ENCODE measurements at places on chromosomes 4 and X.

DNA sequence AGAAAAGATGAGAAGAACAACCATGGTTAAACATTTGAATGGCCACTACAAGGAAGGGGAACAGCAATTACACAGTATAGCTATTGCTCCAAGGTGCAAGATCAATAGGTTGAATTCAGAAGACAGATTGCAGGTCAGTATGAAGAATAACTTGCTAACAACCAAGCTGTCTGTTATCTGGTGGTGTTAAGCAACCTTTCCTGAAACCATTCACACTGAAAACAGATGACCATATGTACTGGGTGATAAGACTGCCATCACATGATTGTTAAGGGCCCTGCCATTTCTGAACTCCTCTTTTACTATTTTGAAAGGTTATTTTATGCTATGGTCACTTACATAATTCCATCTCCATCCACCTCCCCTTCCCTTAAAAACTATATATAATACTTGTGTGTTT lies 6.8 kb downstream of the GABRA3 start:
- no peak for DNase-seq

DNA sequence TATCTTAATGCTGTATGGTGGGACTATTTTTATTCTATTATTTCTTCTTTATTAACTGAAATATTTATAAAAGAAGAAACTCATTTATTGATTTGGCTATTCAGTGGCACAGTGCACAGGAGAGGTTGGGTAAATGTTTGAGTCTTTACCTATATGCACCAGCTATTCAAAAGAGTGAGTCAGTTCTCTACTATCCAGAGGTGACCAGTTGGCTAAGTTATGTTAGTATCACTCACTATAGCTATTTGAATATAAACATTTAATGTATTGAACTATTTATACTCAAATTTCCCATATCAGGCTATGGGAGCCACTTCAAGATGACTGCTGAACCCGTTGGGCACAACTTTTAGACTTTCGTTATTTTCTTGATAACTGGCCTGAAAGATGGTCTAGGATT lies 106.1 kb upstream of the VEGFC start:
- DNase-seq = no peak

DNA sequence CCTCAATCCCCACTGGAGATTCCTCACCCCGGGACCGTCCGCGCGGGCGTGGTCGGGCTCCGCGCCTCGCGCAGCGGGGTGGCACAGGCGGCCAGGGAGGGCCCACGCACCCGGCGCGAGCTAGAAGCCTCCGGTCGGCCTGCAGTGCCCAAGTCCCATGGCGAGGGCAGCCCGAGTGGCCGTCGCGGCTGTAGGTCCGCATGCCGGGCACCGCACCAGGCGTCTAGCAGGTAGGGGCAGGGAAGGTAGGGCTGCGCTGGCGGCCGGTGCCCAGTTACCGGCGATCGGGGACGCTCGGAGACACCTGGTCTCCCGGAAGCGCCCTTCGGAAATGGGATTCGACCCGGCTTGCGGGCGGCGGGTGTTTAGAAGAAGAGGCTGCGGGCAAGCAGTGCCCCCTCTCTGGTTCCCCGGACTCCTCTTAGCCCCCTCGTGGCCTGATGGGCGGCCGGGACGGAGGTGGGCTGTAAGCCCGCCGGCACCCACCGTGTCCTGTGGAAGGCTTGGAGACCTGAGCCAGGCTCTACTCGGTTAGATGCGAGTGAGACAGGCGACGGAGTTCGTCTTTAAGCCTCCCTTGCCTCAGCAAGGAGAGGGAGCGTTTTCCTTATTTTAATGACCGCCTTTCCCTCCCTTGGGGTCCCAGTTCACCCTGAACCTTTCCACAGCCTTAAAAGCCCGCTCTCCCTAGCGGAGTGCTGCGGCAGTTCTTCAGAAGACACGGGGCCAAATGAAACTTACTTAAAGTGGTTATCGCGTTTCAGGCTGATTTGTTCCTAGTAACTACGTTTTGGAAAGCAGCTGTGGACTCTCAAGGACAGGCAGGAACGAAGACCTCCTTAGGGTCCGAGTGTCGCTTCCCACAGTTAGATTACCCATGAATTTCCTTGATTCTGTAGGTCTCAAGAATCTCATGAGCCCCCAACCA lies 821 bp downstream of the SLITRK2 start:
- DNase-seq = no peak

DNA sequence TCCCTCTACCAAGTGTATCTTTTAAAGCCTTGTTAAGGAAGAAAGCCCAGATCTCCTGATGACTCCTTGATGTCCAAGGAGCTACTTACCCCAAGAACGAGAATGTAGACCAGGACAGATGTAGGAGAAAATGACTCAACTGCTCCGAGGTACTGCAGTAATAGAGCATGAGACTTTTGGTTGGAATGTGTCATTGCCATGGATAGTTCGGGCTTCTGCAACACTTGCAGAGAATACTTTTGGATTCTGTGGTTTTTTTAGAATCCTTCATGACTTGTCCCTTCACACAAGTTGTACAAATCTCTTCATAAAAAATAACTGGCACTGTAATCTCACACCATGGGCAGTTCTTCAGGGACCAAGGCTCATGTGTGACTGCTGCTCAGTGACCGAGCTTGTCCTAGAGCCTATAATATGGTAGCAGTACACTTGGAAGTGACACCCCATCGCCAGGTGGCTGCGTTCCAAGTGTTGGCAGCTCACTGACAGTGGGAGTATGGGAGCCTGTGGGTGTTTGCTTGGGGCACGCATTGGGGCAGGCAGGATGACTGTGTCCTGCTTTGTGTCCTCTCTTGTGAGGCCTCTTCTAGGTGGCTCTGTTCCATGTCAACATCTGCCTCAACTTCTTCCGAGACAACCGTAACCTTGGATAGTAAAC lies 87.9 kb upstream of the WDR1 start:
- no peak for DNase-seq

GRCh38 chr4:186724058-186724863 lies 605 bp upstream of the FAT1 start:
- DNase-seq = peak; percentile 42

DNA sequence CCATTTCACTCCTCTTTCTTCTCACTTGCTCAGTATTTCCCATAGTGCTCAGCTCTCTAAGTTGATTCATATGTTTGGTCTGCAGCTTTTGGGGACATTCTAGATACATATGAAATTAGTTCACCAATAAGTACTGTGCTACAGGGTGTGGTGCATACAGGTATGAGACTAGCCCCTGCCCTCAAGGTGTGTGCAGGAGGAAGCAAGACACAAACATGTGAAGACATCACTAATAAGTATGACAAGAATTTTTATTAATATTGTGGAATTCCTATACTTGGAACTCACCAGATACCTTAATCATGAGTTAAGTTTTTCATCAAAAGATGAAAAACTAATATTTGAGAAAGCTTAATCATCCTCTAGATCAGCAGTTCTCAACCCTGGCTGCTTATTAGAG lies 505.2 kb downstream of the ZNF674 start:
- DNase-seq = no peak

DNA sequence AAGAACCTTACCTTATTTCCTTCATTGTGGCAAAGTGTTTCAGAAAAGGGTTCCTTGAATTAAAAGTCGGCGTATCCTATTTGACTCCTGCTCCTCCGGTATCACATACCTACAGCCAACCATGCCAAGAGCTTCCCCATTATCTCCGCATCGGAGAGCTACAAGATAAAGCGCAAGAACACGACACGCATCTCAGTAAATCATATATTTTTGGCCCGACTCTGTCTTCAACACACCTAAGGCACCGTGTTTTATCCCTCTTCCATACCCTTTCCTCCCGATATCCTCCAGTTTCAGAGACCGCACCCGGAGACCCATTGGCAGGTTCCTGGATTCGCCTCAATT lies 497 bp upstream of the THAP9 start:
- no peak for DNase-seq

DNA sequence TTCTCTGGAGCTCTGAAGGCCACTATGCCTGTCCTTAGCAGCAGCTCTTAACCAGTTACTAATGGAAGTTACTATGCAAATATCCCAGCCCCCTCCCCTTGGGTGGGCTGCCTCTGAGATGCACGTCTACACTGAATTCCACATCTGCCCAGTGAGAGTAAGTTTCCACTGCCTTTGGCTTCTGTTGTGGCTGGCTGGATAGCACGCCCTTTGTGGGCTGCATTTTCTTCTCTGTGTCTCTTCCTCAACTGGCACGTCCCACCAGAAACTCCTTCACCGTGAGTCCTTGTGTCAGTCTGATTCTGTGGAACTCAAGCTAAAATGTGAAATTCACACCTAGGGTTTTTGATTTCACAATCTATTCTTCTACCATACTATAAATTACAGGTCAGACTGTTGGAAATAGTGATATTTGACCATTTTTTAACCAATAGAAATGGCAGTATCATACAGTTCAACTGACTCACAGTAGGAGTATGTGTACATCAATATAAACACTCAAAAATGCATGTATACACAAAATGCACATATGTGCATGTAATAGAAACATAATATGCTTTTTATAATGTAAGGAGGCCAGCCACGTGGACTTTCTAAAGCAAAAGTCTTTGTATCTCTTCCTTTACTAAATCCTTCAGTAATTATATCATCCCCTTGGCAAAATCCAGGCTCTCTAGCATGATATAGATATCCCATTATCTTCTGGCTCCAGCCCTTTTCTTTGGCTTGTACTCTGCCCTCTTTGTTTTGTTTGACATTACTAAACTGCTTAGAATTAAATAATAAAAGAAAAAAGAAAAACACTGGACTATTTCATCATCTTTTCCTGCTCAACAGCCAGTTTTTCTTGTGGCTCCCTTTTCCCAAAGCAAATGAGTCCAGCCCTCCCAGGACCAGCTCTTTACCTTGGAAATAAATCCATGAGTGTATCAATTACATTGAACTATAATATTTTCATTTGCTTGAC lies 33.2 kb upstream of the LDB2 start:
- DNase-seq = no peak

DNA sequence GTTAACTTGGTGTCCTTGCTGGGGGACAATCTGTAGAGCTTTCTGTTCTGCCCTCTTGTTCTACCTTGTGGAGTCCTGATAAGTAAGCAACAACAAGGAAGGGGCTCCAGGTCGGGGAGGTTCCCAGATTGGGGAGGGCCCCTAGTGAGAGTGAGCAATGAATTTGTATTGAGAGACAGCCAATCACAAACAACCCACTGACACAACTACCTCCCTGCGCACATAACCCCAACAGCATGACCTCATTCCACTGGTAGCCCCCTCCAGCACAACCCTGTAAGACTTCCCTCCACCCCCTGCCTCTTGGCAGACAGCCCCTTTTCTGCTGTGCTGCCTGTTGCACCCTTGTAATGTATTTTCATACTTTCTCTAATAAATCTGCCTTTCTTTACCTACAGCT lies 19.7 kb upstream of the PNPLA4 start:
- DNase-seq = no peak

DNA sequence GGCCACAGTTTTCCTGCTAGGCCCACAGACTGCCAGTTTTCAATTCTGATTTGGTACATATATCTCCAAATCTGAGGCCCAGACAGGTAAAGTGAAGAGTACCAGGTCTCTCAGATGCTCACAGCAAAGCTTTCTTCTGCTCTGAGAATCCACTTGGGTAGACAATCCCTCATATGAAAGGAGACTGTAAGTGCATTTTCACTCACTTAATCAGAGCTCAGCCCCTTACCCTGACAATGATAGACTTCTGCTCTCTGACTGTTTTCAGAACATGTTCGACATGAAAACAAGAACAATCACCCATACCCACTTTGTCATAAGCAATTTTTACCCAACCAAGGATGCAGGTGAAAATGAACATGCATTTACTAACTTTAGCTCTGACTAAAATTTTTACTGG lies 7.1 kb downstream of the GPRIN3 start:
- DNase-seq = no peak

- no peak for DNase-seq
These were observed 94.2 kb downstream of the PJA1 start for GRCh38 chrX:69070949-69071650.

DNA sequence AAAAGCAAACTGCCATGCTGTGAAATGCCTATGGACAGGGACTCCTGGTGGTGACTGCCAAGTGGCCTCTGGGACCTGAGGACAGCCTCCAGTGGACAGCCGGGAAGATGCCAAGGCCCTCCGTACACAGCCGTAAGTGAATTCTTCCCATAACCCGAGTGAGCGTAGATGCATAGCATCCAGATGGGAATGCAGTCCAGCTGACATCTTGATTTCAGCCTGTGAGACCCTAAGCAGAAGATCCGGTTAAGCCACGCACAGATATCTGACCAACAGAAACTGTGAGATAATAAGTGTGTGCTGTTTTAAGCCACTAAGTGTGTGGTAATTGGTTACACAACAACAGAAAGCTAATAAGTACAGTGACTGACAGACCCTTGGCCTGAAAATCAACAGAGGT lies 55.9 kb downstream of the TMEM156 start:
- no peak for DNase-seq

GRCh38 chr4:19375136-19375804 lies 876.4 kb upstream of the SLIT2 start:
- DNase-seq = no peak

- DNase-seq = no peak
These were observed 89.5 kb downstream of the AASDH start for GRCh38 chr4:56297776-56298175.

DNA sequence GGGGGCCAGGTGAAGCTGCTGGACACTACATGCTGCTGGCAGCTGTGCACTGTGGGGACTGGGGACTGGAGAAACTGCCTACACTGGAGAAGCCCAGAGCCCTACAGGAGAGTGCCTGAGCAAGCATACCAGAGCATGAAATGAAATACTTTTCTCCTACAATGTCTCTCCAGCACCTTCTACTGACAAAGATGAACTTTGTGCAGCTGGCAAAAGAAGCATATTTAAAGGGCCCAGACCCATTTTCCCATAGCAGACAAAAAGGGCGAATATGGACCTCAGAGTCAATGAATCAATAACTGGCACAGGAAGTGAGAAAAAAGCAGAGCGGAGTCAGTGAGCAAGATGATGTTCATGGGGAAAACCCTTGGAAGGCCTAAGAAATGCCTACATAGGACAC lies 30.9 kb upstream of the GK start:
- no peak for DNase-seq

- no peak for DNase-seq
These were observed 60.1 kb downstream of the CCSER1 start for GRCh38 chr4:90187148-90187884.

- no peak for DNase-seq
These were observed 82.5 kb upstream of the LCORL start for GRCh38 chr4:18103876-18104605.

- DNase-seq = no peak
These were observed 73.2 kb upstream of the BCOR start for GRCh38 chrX:40170830-40171512.

GRCh38 chr4:74284053-74284452 lies 24.2 kb upstream of the EPGN start:
- no peak for DNase-seq
